ENCODE measurements at places on chromosomes 2 and 18.

GRCh38 chr2:72145289-72145657, 2.4 kb downstream of the CYP26B1 start:
- DNase-seq = no peak

GRCh38 chr2:237118025-237118424, 32.3 kb downstream of the COPS8 start:
- peak; percentile 41 for DNase-seq

DNA sequence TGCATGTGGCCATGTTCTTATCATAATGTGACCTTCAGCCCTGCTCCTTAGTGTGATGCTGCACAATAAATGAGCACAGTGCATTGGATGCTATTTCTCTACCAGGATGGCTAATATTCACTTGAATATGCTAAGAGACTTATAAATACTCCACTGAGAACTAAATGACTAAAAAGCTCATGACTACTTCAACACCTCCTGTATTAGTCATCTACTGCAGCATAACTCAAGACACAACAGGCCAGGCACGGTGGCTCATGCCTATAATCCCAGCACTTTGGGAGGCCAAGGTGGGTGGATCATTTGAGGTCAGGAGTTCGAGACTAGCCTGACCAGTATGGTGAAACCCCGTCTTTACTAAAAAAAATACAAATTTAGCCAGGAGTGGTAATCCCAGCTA, 213.4 kb downstream of the RND3 start:
- DNase-seq = no peak

GRCh38 chr18:49884959-49885358, 71.6 kb upstream of the ACAA2 start:
- no peak for DNase-seq

DNA sequence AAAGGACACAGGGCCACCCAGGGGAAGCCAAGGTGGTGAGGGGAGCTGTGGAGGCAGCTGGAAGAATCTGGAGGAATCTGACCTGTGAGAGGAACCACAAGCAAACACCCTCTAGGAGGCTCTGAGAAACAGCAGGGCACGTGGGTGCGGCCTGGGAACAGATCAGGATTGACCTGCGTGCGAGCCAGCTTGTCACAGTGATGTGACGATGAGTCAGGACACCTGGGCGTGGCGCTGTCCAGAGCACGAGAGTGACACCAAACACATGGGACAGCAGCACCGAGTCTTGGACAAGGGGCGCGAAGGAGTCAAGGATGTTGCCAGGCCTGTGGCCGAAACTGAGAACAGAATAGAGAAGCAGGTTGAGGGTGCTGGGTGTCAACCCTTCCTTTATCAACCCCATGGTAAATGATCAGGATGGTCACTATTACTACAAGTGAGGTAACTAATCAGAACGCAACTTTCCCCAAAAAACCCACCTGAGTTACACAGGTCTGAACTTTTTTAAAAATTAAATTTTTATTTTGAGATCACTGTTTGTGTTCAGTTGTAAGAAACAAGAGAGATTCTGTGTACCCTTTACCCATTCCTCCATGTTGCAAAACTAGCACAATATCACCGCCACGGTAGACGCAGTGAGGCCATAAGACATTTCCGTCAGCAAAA, 637 bp upstream of the SFT2D3 start:
- no peak for DNase-seq

GRCh38 chr2:151872463-151872862, 44.2 kb upstream of the ARL5A start:
- DNase-seq = no peak
